Omental fat pad (tissue), 4 donors: ENCODE measurements at places on chromosomes 12 and 14. TPM values are rescaled to one million over a fixed set of nuclear protein-coding genes. Genes with fewer than 3 reads are reported as not detected.

DNA sequence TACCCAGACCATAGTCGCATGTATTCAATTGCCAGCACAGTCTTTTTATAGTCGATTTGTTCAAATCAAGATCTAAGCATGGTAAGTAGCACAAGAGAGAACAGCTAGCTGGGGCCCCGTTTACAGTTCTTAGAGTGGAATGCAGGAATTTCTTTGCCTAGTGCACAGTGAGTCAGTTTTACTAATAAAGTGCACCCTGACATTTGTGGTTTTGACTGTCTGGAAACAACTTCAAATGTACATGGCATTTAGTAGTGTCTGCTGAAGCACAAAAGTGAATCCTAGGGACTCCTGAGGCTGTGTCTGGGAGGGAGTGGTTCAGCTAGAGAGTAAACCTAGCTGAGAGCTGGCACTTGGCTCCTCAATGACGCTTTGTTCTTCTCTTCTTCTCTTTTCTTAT, 64.9 kb downstream of the TMX1 start:
- no peak for DNase-seq

GRCh38 chr12:49987625-49988303, 15.0 kb downstream of the AQP6 start:
- DNase-seq = no peak

DNA sequence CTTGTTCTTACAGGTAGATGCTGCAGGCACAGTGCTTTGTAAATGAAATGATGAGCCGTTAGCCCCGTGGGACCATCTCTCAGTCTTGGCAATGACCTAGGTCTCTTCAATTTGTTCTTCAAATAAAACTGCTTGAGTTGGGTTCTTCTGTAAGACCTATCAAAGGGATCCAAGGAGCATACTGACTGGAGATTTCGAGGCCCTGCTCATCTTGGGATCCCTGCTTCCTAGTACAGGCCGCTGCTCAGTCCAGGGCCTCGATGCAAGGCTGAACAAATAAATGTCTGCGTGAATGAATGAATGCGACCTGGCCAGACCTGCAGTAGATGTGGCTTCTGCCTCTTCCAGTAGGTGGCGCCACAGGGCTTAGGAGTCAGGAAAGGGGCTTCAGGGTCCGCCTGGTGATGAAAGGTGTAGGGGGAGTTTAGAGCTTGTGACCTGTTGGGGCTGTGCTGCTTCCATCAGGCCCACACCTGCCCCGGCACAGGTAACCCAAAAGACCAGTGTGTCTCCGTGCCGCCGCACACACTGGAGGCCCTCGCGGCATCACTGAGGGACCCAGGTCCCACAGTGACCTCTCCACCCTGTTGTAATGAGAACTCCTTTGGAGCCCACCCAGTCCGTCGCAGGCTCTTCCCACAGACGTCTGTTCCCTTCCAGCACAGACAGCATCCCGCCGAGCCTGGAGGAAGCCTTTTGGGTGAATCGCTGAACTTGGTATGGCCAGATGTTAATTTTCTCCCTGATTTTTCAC, 4.4 kb downstream of the CACNA1C start:
- DNase-seq = no peak

GRCh38 chr12:50661300-50662115, 102.4 kb upstream of the ATF1 start:
- DNase-seq = no peak

Gene LTB4R2
- total RNA-seq = 4.7 TPM

Gene DLK1
- not detected for total RNA-seq
